GM19239 (cell line): ENCODE measurements at places on chromosomes 7 and 10.

GRCh38 chr7:146961617-146962016, 845.0 kb downstream of the CNTNAP2 start:
- DNase-seq = no peak

GRCh38 chr7:85750454-85750949, 563.6 kb upstream of the SEMA3D start:
- DNase-seq = no peak

DNA sequence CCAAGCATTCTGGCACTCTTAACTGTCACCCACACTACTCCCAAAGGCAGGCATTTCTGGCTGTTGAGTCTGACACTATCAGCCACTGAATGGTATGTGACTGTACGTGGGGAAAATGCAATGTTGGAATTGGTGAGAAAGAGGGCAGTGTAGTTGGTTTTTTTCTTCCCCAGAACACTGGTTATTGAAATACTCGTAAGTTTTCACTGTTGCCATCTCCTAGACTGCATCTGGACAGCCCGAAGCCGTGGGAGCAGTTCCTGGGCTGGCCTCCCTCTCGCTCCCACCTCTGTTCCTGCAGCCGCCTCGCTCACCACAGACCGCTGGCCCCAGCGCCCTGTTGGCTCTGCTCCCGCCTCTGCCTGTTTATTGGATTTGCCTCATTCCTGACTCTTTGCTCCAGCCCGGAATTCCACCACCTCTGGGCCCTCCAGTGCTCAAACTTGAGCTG, 5.7 kb downstream of the PLCE1 start:
- DNase-seq = no peak

- DNase-seq = no peak
Observed at GRCh38 chr7:24341691-24342413, 57.9 kb downstream of the NPY start.

DNA sequence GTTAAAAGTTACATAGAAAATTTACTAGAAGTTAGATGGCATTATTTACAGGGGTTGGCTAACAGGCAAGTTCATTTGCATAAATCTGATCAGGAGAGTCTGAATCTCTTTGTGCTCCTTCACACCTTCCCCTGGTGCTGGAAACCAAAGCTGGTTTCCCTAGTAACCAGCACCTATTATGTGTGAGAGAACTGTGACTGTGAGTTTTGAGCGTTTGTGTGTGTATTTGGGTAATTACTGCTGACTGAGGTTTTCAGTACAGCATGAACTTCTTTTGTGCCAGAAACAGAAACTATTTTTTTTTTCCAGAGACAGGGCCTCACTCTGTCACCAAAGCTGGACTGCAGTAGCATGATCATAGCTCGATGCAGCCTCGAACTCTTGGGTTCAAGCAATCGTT, 10.3 kb upstream of the IFIT1B start:
- DNase-seq = peak; percentile 53

GRCh38 chr10:130747946-130748345, 563.6 kb downstream of the TCERG1L start:
- no peak for DNase-seq

- no peak for DNase-seq
Observed at GRCh38 chr7:151727579-151728285, 149.2 kb downstream of the PRKAG2 start.

- DNase-seq = no peak
Observed at GRCh38 chr10:91907914-91908336, 1.4 kb downstream of the FGFBP3 start.
